ENCODE measurements at places on chromosomes 2 and 18.

DNA sequence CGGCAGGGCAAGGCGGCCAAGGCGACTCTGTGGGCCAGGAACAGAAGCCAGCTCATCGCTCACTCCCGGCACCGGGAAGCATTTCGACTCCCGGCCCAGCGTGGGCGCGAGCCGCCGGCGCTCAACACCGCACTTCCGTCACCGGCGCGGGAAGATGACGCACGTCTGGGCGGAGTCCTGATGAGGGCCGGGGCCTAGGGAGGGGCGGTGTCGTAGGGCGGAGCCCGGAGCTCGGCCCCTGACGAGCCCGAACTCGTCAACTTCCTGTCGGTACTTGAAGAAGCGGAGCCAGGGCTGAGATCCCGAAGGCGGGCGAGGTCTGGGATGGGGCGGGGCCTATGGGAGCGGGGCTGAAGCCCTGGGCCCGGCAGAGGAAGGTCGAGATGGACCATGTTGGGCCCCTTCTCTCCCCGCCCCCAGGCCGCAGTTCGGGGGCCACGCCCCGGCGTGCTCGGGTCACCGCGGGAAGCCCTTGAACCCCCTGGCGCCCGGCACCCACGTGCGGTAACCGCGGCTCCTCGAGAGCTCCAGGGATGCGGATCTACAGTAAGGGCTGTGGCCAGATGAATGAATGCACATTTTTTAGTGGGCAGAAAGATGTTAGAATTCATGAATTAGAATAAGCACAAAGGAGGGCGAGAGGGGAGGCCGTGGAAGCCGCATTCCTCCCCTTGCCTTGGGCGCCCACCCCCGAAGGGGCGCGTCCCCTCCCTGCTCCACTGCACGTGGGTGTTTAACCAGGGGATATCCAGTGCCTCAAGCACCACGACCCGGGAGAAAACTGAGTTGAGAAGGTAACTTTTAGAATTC lies at the start of gene RNASEH1:
TSS of gene RNASEH1 (minus strand) at position 129 of the 810 bp plus-strand sequence. CDS start at position 56, 73 bp downstream.
- DNase-seq = peak; percentile 100

DNA sequence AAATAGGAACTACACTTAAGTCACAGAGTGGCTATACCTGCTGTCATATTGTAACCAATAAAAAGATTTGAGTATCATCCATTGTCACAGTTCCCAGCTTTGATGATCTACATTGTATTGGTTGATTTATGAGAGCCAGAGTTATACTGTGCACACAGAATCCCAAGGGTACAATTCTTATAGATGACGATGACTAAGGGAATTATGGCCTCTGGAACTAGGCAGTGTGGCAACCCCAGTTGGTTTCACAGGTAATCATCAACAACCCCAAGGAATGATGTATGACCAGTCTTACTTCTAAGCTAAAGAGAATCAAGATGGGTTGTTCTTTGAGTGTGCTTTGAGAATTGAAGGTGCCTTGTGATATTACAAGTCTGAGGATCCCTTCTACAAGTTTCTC lies 217.3 kb downstream of the ETAA1 start:
- DNase-seq = no peak

- DNase-seq = no peak
These were observed 106.3 kb downstream of the ABCA12 start for GRCh38 chr2:215032153-215032552.

- peak; percentile 81 for DNase-seq
These were observed 38.8 kb downstream of the BMP10 start for GRCh38 chr2:68832233-68832869.

GRCh38 chr2:37635504-37636380 lies 35.7 kb downstream of the CDC42EP3 start:
- DNase-seq = no peak

- peak; percentile 98 for DNase-seq
These were observed 4.7 kb upstream of the ADNP2 start for GRCh38 chr18:80104364-80104779.

DNA sequence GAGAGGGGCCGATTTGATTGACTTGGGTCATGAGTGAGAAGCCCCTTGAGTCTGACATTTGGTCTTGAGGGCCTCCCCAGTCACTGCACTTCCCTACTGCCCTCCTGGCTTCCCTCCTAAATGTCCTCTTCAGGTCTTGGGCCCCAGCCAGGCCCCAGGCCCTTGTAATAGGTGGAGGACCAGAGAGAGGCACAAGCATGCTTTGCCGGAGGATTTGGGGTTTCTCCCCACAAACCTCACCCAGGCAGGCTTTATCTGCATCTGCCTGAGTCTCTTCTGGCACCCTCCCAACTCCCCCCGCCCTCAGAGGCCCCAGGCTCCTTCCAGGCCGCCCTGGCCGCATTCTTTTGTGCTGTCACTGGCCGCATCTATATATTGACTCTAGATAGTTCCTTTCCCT lies 270.7 kb downstream of the HAUS1 start:
- peak; percentile 78 for DNase-seq

DNA sequence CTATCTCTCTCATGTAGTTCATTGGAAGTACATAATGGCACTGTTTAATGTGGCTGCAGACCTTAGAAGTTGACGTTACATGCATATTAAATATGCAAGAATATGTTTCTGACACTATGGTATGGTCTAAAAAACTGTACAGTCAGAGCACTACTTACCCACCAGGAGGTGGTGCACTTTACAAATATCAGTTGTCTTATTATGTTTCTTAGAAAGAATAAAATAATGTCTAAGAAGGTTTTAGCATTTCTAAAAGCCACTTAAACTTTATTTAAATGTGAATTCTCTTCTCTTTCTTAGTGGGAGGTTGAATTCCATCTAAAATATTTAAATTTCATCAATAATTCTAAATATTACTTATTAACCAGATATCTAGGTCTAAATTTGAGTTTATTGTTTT lies 4.3 kb downstream of the TMEFF2 start:
- DNase-seq = no peak

- DNase-seq = no peak
These were observed 46.9 kb downstream of the NAB1 start for GRCh38 chr2:190695739-190696138.

All from islet precursor cell (in vitro differentiated cells).